ENCODE measurements at places on chromosomes 12 and 14.

GRCh38 chr12:11067514-11067913 lies 5.4 kb upstream of the TAS2R46 start:
- no peak for DNase-seq

DNA sequence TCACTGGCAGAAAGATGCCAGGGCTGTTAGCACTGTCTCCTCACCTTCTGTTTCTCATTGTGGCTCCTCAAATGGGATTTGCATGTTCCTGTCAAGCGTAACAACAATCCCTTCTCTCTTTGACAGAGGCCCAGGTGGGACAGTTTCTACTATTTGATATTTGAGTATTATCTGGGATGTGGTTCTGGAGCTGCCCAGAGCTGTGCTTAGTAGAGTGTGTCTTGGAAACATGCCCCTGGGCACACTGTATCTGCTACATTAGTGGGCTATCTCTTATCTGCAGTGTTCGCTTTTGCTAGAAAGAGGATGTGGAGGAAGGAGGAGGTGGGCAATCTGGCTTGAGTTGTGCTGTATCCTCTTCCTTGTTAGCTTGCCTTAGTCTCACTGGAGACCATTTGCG lies 3.8 kb upstream of the ACADS start:
- no peak for DNase-seq

DNA sequence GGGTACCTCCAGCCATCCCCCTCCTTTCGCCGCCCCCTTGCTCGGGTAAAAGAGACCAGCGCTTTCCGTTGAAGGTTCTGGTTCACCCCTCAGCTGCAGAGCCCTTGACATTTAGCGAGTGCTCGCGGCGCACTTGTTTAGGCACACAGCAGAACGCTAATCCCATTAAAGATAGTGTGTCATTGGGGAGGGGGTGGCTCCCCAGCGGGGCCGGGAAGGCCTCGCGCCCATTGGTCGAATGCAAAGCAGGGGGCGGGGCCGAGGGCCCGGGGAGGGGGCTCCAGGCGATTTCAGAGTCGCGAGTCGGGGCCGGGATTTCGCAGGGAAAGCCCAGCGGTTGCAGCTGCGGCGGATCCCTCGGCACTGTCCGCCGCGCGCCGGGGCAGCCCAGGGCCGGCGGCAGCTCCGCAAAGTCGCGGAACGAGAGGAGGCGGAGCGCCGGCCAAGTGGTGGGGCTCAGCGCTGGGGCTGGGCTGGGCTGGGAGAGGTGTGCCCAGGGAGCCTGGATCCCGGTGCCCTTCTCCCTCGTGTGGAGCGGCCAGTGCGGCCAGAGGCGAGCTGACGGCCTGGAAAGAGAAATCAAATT lies 122.9 kb downstream of the TSPAN9 start:
- DNase-seq: no peak

GRCh38 chr14:72701605-72702004 lies 192.3 kb downstream of the DPF3 start:
- DNase-seq: no peak

- DNase-seq: no peak
Observed at GRCh38 chr12:85872497-85873091, 1.5 kb upstream of the NTS start.

- DNase-seq: no peak
Observed at GRCh38 chr12:129305851-129306250, 452.6 kb downstream of the GLT1D1 start.

DNA sequence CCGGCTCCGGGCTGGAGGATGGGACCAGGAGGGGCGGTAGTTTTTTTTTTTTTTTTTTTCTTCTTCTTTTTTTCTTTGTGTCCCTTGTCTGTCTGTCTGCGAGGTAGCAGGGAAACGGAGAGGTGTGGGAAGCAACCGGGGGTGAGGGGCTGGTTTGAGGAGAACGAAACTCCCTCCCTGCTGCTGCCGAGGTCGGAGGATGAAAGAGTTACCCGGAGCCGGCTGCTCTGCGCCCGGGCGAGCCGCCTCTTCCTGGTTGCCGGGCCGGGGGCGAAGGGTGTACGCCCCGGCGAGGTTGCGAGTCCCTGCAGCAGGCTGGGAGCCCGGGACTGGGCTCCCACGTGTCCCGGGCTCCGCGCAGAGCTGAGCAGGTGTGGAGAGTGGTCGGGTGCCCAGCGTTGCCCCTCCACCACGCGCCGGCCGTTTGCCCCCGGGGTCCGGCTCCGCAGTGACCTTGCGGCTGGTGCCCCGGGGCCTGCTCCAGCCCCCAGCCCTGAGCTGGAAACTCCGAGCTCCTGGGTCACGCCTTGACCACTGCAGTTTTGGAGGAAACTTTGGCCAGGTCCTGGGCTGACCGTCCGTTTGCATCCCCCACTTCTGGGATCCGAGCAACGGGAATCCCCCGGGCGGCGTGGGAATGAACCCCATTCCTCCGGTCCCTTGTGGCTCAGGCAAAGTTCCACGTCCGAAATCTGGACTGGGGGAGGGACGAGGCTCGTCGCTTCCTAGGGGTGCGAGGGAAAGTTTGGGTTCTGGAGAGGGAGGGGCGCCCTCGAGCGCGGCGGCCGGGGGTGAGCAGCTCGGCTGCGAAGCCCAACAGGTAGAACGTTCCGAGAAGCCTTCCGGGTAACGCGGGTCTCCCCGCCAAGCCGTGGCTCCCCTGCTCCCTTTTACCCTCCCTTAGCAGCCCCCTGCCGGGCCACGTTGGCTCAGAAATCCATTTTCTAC lies 1.3 kb downstream of the CHST11 start:
- DNase-seq: no peak

DNA sequence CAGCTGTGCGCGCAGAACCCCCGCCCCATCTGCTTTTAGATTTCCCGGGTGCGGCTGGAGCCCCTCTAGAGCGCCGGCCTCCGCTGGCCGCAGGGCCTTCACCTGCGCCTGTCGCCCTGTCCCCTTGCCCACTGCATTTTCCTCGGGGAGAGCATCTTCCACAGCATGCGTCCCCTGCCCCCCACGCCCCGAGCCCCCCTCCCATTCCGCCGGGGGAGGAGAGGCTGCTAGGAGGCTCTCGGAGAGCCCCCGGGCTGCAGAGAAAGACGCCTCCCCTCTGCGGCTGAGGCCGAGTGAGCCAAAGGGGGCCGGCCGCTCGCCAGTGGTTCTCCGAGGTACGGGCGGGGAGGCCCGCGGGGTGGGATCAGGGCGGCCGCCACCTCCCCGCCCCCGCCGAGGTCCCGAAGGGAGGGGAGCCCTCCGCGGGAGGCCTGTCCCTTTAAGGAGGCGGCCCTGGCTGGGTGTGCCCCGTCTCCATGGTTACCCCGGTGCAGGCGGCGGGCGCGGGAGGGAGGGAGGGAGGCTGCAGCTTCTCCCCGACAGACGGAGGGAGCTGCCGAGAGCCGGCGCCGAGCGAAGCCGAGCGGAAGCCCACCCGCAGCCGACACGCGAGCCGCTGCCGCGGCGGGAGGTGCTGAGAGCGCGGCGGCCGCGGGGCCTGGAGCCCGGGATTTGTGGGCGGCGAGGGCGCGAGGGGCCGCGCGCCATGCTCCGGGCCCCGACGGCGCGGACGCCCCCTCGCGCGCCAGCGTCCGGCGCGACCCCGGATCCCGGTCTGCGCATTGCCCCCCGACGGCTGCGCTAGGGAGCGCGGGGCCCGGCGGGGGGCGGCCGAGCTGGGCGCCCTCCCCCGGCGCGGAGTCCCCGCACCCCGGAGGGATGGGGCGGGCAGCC lies at the start of gene KCNH3:
Gene KCNH3, plus strand, starts transcription at position 521 of the 894 bp plus-strand sequence. CDS start 387 bp downstream, outside the sequence.
- DNase-seq: peak; percentile 62

DNA sequence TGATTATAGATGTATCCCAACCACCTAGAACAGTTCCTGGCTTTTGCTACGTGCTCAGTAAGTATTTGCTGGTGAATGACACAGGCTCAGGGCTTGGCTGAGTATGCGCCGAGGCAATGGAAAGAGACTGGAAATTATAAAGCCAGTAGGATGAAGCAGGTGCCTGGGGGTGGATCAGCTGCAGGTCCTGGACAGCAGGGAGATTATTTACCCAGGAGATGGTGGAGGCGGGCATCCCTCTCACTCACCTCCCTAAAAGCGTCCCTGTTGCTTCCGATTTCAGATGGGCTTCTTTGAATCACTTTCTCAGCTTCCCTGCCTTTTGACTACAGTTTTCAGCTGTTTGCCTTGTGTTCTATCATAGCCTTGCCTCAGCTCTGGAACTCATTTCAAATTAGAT lies 6.4 kb downstream of the SLC6A13 start:
- no peak for DNase-seq

DNA sequence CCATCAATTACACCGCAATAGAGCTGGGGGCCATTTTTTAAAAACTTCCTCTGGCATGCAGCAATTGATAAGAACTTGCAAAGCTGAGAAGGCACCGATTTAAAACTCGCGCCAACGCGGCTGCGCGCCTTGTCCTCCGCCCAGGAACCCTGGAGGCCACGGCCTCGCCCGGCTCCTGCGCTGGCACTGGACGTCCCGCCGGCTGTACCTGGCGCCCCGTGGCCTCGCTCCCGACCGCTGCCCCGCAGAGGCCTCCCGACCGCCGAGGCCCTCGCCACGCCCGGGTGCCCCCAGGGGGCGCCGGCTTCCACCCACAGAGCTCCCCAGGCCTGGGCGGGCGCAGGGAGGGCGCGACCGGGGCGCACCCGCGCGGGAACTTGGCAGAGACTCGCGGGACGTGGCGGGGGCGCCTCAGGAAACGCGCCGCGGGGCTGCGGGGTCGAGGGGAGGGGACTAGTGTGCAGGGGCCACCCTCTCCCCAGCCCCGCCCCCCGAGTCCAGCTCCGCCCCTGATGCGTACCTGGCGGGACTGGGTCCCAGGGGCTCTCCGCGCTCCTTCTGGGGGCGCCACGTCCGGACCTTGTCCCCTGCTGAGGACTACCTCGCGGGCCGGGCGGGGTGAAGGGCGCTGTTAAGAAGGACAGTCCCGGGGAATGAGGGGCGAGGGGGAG lies 65.7 kb downstream of the TNFAIP2 start:
- DNase-seq: peak; percentile 6

DNA sequence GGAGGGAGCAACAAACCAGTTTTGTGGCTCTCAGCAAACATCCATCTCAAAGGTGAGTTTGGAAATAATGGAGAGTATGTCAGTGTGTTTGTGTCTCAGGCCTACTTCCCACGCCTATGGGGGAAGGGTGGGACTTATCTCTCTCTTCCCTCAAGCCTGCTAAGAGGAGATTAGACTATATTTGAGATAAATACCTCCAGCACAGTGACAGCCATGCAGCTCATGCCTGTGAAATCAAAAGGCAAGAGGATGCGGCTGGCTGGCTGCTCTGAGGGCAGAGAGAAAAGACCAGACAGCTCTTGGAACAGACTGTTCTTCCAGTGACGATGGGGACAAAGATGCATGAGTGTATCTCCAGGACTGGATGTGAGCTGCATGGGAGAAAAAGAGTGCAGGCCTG lies 14.7 kb upstream of the POC1B start:
- no peak for DNase-seq

DNA sequence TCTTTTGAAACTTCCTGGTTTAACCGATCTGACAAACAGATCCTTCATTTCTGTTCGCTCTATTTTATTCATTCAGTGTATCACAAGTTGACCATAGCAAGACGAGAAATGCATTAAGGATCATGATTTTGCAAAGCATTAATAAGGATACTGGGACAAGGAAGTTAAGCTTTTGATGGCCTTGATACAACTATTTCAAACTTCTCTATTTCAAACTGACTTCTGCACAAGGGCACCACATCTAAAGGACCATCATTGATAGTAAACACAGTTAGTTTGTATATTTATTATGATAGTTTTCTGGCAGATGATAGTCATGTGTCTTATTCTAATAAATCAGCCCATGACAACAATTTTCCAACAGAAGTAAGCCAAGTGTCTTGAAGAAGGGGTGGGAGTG lies 25.8 kb upstream of the PLXNC1 start:
- DNase-seq: no peak

- DNase-seq: no peak
Observed at GRCh38 chr12:80858356-80858755, 79.4 kb downstream of the LIN7A start.

- DNase-seq: no peak
Observed at GRCh38 chr14:86012461-86012860, 482.5 kb downstream of the FLRT2 start.

GRCh38 chr12:81330480-81330879 lies 252.6 kb downstream of the ACSS3 start:
- no peak for DNase-seq

GRCh38 chr14:101830271-101830670 lies 68.8 kb downstream of the PPP2R5C start:
- DNase-seq: no peak

Measured in stimulated activated CD4-positive, alpha-beta T cell treated with anti-CD3 and anti-CD28 coated beads, Interleukin-15, amount 100 ng/mL, for 48 hours (primary cell).